ENCODE measurements at places on chromosomes 5 and 9.

- DNase-seq = no peak
Observed at GRCh38 chr5:20166456-20166855, 178.5 kb upstream of the CDH18 start.

- no peak for DNase-seq
Observed at GRCh38 chr5:80238778-80239679, 16.8 kb downstream of the SERINC5 start.

DNA sequence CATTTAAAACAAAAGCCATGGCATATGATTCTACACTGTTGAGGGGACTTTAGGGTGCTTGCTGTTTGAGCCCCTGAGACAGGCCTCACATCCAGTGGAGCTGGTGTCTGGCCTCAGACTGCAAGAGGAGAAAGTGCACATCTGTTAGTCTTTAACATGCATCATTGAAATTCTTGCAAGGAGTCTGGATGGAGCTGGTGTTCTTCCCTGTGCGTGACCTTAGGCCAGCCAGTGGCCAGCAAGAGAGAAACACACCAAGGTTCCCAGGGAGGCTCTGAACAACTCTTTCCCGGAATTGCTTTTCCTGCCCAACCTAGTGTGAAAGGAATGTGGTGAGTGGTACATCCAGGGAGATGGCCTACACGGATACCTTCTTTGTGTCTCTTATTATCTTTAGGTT lies 282.8 kb upstream of the TNC start:
- no peak for DNase-seq

DNA sequence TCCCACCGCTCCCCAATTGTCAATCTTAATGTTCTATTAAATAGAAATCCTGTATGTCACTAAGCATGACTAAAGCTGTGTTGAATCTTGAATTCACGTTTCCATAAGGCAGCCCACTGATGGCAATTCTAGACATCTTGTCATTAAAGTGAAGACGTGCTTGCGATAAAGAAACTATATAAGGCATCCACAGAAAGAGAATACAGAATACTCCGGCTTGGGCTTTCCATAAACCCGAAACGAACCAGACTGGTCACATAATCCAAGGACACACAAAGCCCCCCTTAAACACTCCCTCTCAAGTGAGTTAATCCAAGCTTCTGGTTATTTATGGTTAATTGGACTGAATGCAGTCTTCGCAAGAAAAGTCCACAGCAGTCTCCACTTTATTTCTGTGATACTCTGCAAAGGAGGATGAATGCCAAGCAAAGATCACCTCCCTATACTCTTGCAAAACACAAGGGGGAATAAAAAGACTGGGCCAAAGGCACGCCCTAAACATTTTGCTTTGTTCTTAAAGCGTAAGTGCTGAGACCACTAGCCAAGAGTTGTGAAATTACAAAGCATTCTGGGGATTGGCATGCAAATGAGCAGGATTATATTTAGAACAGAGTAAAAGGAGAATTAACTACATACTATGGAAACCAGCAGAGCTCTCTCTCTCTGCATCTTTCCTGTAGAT lies 54.7 kb downstream of the DPYSL3 start:
- no peak for DNase-seq

DNA sequence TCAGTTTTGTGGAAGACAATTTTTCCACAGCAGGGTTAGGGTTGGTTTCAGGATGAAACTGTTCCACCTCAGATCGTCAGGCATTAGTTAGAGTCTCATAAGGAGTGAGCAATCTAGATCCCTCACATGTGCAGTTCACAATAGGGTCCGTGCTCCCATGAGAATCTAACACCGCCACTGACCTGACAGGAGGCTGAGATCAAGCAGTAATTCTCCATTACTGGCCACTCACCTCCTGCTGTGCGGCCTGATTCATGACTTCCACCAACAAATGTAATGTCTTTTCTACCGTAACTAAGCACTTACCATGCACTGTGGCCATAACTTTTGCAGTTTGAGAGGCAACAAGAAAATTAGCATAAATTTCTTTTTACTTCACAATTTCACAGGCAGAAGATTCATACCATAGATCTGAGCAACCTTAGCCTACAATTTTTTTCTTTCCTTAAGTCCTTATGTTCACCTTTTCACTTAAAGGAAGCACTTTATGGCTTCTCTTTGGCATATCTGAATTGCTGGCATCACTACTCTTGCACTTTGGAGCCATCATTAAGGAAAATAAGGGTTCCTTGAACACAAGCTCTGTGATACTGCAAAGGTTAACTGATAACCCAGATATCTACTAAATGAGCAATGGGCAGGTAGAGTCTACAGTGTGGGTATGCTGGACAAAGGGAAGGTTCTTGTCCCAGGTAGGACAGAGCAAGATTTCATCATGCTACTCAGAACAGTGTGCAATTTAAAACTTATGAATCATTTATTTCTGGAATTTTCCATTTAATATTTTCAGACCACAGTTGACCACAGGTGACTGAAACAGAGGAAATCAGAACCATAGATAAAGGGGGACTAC lies 83.0 kb upstream of the IFNK start:
- DNase-seq = no peak

DNA sequence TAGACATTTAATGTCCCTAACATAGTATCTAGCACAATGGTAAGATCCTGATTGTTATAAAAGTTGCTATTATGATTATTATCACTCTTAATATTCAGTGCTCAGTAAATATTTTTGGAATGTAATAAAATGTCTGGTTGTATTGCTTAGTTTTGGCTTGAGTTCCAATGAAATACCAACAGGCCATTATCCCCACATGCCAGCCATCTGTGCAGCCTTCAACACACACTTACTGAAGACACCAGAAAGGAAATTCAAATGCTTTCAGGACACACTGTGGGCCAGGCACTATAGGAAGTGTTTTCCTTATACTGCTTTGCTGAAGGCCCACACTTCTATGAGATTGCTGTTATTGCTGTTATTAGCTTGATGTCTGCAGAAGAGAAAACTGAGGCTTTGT lies 157.5 kb downstream of the TRIM32 start:
- no peak for DNase-seq

- no peak for DNase-seq
Observed at GRCh38 chr5:150641006-150641570, 628 bp downstream of the SYNPO start.

DNA sequence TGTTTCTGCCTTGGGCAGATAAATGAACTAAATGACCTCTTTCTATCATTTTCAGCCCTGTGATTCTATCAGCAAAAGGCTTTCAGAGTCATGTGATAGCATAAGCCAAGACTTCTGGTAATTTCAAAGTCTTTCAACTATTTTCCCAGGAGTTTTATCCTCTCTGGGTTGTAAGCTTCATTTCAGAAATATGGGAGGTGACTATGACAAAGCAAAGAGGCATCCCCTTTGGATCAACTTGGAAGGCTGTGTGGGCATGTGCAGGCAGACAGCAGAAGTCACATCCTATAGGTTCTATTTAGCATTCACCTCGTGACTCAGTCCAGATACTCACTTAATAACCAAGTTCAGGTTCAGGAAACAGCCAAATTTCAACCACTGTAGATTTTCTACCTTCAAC lies 149.0 kb upstream of the FST start:
- no peak for DNase-seq

All from central memory CD4-positive, alpha-beta T cell (primary cell).